Subcutaneous preadipocyte (primary cell): ENCODE measurements at places on chromosomes 4 and X. TPM values are rescaled to one million over a fixed set of nuclear protein-coding genes. Genes with fewer than 3 reads are reported as not detected.

The MAGEA11 gene
- not detected in 2 replicates for total RNA-seq

The EXOC1L gene
- not detected in 2 replicates for total RNA-seq

The SPACA5 gene
- total RNA-seq, result not detected in 2 replicates

The RAB40A gene
- 0.37 and 0.39 TPM in 2 replicates for total RNA-seq

The CENPVL3 gene
- total RNA-seq, result not detected in 2 replicates

The TRAM1L1 gene
- total RNA-seq, result 0.59 and 1.8 TPM in 2 replicates

The KCND1 gene
- total RNA-seq, result 0.20 and 0.37 TPM in 2 replicates

The MGAT4D gene
- total RNA-seq, result not detected in 2 replicates

The DUSP21 gene
- total RNA-seq, result not detected in 2 replicates

The NAP1L3 gene
- total RNA-seq, result 1.1 and 1.4 TPM in 2 replicates

The SUPT20HL2 gene
- total RNA-seq, result not detected in 2 replicates

The MECP2 gene
- 18.2 and 18.7 TPM in 2 replicates for total RNA-seq

The BEX5 gene
- total RNA-seq, result not detected in 2 replicates

The ARMCX2 gene
- total RNA-seq, result 31.3 and 35.3 TPM in 2 replicates

The IQCM gene
- not detected in 2 replicates for total RNA-seq

The LEF1 gene
- total RNA-seq, result 0.37 and 1.2 TPM in 2 replicates

The GLRA3 gene
- not detected in 2 replicates for total RNA-seq

The ETDB gene
- total RNA-seq, result not detected in 2 replicates

The OTUD6A gene
- not detected in 2 replicates for total RNA-seq

The L1CAM gene
- under 0.01 and 0.39 TPM in 2 replicates for total RNA-seq

The CT45A5 gene
- total RNA-seq, result not detected in 2 replicates

The ZDHHC15 gene
- under 0.01 and 0.37 TPM in 2 replicates for total RNA-seq

The SEL1L3 gene
- total RNA-seq, result 1.8 and 5.7 TPM in 2 replicates

The MAGEB18 gene
- total RNA-seq, result not detected in 2 replicates

The TMSB15B gene
- 1.6 and 3.3 TPM in 2 replicates for total RNA-seq

The PLAC8 gene
- total RNA-seq, result 1.8 TPM in 1 of 2 replicates, not detected in the other

The CXCR3 gene
- total RNA-seq, result not detected in 2 replicates

The ZBED1 gene
- total RNA-seq, result 27.6 and 34.0 TPM in 2 replicates

The NOX1 gene
- total RNA-seq, result not detected in 2 replicates

The CTAG2 gene
- total RNA-seq, result not detected in 2 replicates

The PTPN13 gene
- 44.5 and 52.4 TPM in 2 replicates for total RNA-seq

The PAGE2 gene
- not detected in 2 replicates for total RNA-seq

The ATP1B4 gene
- total RNA-seq, result not detected in 2 replicates

The NPY2R gene
- under 0.01 TPM in 1 of 2 replicates, not detected in the other for total RNA-seq
